Naive B cell (primary cell): ENCODE measurements at places on chromosomes 5 and 9. TPM values are rescaled to one million over a fixed set of nuclear protein-coding genes. Genes with fewer than 3 reads are reported as not detected.

- DNase-seq, result no peak
Observed at GRCh38 chr5:116115163-116115562, 30.3 kb downstream of the COMMD10 start.

- DNase-seq, result no peak
Observed at GRCh38 chr5:7793895-7794294, 57.0 kb downstream of the CFAP90 start.

- DNase-seq, result peak; percentile 10
Observed at GRCh38 chr9:110316261-110317075, 21.2 kb downstream of the TXNDC8 start.

GRCh38 chr5:175658299-175659145 is 651 bp downstream of the HRH2 start:
- DNase-seq, result no peak

GRCh38 chr5:142782976-142783530 is 12.9 kb downstream of the ARHGAP26 start:
- DNase-seq, result no peak

- no peak for DNase-seq
Observed at GRCh38 chr5:66246608-66247007, 102.5 kb downstream of the SREK1 start.

DNA sequence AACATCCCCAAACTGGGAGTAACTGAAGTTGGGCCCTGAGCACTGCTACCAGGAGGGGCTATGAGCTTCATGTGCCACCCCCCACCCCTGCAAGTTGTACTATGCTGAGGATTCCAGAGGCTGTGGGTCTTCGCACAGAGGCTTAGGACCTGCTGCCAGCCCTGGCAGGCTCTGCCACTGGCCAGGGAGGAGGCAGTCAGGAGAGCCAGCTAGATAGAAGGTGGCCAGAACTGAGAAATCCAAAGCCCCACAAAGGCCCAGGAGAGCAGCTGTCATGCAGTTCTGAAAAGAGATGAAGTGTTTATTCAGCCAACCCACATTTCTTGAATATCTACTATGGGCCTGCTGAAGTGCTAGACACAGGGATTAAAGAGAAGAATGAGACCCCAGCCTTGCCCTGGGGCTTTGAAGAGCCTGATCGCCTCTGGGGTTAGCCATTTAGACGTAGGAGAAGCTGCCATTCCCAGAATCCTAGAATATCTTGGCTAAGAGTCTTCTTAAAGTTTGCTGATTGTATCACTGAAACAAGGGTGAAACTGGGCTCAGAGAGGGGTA is 1.4 kb downstream of the ALAD start:
- no peak for DNase-seq

GRCh38 chr5:102971676-102972293 is 148.2 kb downstream of the GIN1 start:
- DNase-seq, result no peak

DNA sequence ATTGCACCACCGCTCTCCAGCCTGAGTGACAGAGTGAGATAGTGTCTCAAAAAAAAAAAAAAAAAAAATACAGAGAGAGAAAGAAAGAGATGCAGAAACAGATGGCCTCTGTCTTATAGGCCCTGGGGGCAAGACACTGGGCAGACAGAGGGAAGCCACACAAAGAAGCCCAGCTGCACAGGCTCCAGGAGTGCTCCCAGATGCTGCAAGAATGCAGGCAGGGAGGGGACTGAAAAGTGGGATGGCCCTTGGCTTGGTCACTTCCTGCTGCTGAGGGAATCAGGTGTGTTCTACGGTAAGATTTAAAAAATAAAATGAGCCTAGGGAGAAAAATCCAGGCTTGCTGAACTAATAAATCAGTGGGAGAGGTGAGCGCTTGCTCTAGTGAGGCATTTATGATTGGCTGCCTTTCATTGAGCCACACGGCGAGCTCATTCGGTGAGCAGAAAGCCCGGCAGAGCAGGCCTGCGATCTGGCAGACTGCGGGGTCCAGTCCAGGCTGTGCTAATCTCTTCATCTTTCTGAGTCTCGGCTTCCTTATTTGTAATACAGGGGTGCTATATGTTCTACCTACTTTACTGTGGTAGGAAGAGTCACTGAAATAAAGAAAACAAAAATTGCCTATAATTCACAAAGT is 80.6 kb downstream of the RAD23B start:
- no peak for DNase-seq

DNA sequence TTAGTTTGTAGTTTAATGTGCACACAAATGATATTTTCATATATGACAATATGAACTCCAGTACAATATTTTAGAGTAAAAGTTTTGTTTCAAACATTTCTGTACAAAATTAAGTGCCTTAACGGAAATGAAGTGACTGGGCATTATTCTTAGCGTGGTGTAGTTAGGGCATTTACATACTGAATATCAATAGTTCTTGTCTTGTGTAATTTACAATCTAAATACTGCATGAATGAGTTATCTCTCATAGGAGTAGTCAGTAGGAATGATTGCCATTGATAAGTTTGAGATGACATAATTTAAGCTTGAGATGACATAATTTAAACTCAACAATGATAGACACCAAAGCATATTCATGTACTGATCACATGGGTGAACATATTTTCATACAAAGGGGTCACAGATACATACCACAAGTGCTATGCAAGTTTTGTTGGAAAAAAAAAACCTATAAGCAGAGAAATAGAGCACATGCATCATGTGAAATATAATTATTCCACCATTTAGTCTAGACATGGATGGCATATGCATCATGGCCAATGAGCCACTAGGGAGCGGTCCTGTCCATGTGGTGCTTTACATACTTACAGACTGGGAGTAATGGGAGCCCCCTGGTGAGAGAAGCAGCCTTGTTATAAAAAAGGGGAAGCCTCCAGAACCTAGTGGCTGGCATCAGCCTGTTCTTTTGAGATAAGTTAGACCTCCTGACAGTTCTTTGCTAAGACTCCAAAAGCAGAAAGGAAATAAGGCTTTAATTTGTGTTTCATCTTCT is 1523.9 kb downstream of the MAT2B start:
- DNase-seq, result no peak

- no peak for DNase-seq
Observed at GRCh38 chr5:145062280-145063062, 772.7 kb downstream of the PRELID2 start.

- no peak for DNase-seq
Observed at GRCh38 chr5:23740029-23740428, 232.6 kb downstream of the PRDM9 start.

DNA sequence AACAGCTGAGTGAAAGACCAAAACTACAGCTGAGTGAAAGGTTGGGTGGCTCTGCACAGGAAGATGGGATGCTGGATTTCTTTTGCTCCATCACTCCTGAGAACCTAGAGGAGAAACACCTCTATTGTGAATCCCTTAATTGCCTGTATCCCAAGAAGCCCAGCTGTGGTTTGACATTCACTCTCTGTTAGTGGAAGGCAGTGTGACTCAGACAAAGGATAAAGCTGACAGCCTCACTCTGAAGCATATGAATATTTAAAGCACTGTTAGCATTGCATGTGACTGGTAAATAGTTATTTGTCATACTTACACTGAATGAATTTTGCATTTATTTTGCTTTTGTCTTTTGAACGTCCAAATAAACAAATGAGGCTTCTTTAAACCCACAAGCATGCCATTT is 367.1 kb upstream of the RIOK2 start:
- no peak for DNase-seq

- no peak for DNase-seq
Observed at GRCh38 chr9:7967851-7968250, 168.3 kb upstream of the DMAC1 start.

DNA sequence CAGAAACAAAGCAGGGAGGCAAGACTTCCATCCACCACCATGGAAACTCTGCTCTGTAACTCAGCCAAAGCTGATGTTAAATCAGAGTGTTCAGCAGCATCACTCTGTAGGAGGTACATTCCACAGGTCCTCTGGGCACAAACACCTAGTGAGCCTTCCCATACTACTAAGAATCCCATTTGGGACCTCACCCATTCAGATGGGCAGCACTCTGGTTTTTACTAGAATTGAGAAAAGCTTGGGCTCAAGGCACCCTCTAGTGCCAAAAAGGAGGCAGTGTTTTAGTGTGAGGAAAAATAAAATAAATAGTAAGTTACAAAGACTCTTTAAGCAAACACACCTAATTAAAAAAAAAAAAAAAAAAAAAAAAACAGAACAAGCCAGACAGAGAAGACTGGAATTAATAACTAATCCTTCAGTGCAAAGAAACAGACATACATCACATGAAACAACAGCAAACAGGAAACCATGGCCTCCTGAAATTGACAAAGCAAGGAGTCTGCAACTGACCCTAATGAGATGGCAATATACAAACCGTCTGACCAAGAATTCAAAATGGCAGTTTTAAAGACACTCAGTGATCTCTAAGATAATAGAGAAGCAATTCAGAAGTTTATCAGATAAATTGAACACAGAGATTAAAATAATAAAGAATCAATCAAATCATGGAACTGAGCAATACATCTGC is 159.5 kb downstream of the GNA14 start:
- no peak for DNase-seq

DNA sequence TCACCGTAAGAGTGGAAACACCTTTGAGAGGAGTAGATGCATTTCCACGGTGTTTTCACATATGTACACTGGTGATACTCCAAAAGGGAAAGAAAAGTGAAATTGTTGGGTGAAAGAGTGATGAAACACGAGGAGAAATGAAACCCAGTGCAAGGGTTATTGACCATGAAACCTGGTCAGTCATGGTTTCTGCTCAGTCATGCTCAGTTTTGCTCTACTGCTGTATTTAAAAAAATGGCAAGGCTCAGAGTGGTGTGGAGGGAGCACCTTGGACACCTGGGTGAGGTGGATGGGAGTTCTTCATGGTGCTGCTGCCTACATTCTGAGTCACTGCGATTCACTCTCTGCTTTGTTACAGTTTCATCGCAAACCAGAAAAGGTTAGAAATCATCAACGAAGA is 32.3 kb downstream of the NTRK2 start:
- no peak for DNase-seq

DNA sequence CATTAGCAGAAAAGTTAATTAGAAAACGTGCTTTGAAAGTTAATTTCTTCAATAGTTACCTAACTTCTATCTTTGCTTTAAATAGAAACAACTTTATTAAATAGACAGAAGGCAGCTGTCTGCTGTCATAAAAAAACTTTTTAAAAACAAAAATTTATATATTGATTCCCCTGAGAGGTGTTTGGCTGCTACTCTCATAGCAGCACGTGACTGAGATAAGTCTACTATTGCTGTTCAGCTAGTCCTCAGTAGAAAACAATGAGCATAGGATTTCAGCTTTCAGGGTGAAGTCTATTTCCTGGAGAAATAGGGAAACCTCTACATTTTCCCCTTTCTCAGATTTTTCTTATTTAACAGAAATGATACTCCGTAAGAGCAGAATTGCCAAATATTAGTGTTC is 135.0 kb upstream of the FBN2 start:
- DNase-seq, result no peak

DNA sequence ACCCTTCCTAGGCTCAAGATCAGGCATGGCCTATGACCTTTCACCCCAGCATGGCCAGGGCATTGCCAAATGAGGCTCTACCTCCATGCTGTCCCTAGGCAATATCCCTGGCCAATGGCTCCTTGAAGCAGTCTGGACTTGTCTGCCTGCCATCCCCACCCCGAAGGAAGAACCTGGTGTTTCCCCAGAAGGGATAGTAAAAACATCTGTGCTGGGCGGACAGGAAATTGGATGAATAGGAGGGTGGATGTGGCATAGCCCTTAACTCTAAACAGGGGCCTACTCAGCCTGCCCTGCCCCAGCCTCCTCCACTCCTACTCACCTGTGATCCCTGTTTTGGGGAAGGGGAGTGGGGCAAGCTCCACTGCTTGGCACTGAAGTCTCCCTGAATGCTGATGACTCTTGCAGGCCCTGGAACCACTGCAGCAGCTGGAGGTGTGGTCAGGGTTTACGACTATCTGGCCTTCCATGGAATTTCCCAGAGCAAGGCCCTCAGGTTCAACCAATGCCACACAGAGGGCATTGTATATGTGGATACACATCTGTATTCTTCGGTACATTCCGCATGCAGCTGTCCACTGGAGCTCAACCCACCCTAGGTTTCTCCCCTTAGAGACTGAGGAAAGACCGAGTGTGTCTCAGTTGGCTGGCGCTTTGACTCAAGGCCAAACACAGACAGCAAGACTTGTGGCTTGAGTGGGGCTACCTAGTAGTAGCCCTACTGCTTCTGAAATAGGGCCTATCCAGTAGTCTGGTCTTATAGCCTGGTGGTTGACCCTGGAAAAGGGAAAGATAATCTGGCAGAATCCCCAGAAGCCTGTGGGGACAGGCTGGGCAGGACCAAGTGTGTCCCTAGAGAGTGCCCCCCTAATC is 6.4 kb upstream of the P4HA2 start:
- DNase-seq, result no peak

DNA sequence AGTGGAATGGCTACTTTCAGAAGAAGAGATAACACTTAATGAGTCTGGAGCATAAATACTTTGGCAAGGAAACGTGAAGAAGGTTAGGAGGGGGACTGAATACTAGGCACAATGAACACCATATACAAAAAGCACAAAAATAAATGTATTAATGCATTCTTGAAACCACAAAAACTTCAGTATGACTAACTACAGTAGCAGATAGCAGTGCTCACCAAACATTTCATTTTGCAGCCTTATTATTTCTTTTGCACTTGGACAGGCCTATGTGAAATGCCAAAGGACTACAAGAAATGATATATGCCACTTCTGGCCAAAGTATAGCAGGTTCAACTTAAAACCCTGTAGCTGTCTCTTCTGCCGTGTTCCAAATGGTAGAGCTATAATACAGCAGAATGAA is 26.3 kb downstream of the UBQLN1 start:
- no peak for DNase-seq

- no peak for DNase-seq
Observed at GRCh38 chr9:4584636-4585035, 77.5 kb upstream of the PLPP6 start.

DNA sequence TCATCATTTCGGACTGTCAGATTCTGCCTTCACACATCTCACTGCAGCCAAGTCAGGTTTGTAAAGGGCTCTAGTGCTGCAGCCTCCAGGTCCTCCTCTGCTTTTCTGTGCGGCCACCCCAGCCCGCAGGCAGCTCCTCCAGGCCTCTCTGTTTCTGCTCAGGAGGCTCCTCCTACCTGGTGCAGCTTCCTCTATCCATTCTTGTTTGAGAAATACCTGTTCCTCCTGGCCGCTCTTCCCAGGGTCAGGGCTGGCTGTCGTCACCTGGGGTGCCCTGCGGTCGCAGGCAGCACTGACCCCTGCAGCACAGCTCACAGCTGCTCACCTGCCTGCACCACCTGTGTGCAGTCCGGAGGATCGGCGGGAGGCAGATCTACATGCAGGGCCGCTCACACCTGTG is 387.7 kb upstream of the IRX4 start:
- no peak for DNase-seq

Gene SPINK5
- polyA plus RNA-seq, result not detected

Gene FAM78A
- 18.3 TPM for polyA plus RNA-seq

Gene EIF4E1B
- not detected for polyA plus RNA-seq

Gene GRXCR2
- polyA plus RNA-seq, result not detected

Gene LHFPL2
- 11.3 TPM for polyA plus RNA-seq

Gene DNAH5
- polyA plus RNA-seq, result not detected

Gene ACOT12
- polyA plus RNA-seq, result not detected

Gene MLANA
- not detected for polyA plus RNA-seq

Gene ARSI
- not detected for polyA plus RNA-seq

Gene ANKRD18A
- not detected for polyA plus RNA-seq

Gene WDR36
- polyA plus RNA-seq, result 22.0 TPM

Gene PCDHGC3
- polyA plus RNA-seq, result 0.61 TPM

Gene TLR4
- 1.8 TPM for polyA plus RNA-seq

Gene GRIN3A
- 0.09 TPM for polyA plus RNA-seq

Gene AFAP1L1
- 0.31 TPM for polyA plus RNA-seq
